ENCODE measurements at places on chromosomes 3 and 15.

GRCh38 chr3:9088441-9089353 is 125.4 kb upstream of the RAD18 start:
- H3K27me3 ChIP-seq, result peaks cover 38% of the 10 kb centered on the region
- DNase-seq, result no peak
- H3K36me3 ChIP-seq, result no peaks in the 10 kb centered on the region
- H3K4me1 ChIP-seq, result peaks cover 15% of the 10 kb centered on the region

DNA sequence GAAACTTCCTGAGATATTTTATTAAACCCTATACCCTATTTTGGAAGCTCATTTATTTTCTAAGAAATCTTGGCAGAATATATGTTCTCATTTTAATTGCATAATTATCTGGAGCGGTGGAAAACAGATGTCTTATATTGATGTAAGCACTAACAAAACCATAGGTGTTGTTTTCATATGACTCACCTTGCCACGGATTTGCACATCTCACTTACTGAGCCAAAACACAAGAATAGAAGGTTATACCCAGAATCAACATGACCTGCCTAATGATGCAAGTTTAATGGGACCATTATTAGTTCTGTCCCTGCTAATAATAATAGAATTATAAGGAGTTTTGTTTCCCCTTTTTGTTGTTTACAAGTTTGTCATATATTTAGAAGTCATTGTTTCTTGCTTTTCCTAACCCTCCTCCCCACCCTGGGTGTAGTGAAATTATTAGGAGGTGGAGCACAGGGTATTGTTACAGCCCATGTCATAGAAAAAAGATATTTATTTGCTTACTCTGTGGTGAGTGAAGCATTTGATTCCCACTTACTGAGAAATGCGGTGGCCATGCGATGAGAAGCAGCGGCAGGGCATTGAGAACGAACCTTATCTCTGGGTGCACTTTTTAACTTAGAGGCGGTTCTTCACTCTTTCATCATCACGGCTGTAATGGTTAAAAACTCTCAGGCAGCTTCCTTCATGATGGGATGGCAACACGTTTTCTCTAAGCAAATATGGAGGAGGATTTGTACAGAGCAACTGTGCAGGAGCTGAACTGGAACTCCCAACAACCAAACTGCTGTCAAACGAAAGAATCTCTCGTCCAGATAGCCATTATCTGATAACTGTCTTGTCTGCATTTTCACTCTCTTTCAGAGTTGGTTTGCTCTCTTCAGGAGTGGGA is 521 bp downstream of the IL5RA start:
- H3K27me3 ChIP-seq, result peaks cover 14% of the 10 kb centered on the region
- H3K4me1 ChIP-seq, result peaks cover 10% of the 10 kb centered on the region
- no peak for DNase-seq
- no peaks in the 10 kb centered on the region for H3K36me3 ChIP-seq
- H3K4me3 ChIP-seq, result no peak overlapping the region

- no peak overlapping the region for H3K4me3 ChIP-seq
- H3K4me1 ChIP-seq, result peaks cover 32% of the 10 kb centered on the region
- no peak for DNase-seq
Measured at GRCh38 chr3:31917303-31918005, 63.6 kb downstream of the OSBPL10 start.

GRCh38 chr3:72044231-72044855 is 259.4 kb upstream of the PROK2 start:
- no peak for DNase-seq
- no peaks in the 10 kb centered on the region for H3K4me1 ChIP-seq
- H3K27me3 ChIP-seq, result no peaks in the 10 kb centered on the region
- H3K27ac ChIP-seq, result no peak overlapping the region
- no peaks in the 10 kb centered on the region for H3K36me3 ChIP-seq

GRCh38 chr3:108289159-108289558 is 7.2 kb upstream of the HHLA2 start:
- peaks cover 4% of the 10 kb centered on the region for H3K36me3 ChIP-seq
- H3K4me3 ChIP-seq, result no peak overlapping the region
- peaks cover 3% of the 10 kb centered on the region for H3K4me1 ChIP-seq
- H3K27ac ChIP-seq, result no peak overlapping the region
- DNase-seq, result no peak

Data from progenitor cell of endocrine pancreas (in vitro differentiated cells).